ENCODE measurements at places on chromosomes 11 and 22.

GRCh38 chr11:40132912-40133311, 1326.5 kb downstream of the LRRC4C start:
- no peak for DNase-seq

DNA sequence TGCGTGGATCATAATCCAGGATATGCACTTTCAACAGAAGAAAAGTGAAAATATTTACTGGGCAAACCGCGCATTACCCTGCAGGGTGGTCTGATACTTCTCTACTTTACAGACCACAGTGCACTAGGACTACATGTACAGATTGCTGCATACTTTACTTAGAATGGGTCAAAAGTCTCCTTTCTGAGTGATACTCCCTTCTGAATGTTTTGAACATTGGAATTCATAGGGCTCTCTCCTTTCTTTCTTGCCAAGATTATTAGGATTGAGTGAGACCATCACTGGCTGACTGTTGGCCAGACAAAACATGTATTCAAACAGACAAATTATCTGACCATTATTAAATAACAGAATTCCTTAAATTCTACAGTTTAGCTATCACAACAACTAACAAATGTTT, 6.6 kb upstream of the FIBIN start:
- no peak for DNase-seq

DNA sequence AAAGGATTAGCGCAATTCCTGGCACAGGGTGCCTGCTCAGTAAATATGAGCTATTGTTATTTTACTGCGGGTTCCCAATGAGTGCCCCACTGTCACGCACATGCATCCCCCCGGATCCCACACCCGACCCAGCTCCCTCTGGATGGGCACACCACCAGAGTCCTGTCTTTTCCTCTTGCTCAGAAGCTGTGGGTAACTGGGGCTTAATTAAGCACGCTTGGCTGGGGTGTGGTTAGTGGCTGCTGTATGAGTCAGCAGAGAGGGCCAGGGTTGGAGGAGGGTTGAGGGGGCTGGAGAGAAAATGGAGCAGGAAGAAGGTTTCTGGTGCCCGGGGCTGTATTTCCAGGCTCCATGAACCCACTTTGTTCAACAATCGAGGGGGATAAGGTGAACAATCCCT, 30.3 kb upstream of the NECTIN1 start:
- no peak for DNase-seq

- DNase-seq: peak; percentile 25
Observed at GRCh38 chr22:20080776-20081654, 974 bp downstream of the DGCR8 start.

- no peak for DNase-seq
Observed at GRCh38 chr11:94117197-94117574, 11.5 kb upstream of the PANX1 start.

DNA sequence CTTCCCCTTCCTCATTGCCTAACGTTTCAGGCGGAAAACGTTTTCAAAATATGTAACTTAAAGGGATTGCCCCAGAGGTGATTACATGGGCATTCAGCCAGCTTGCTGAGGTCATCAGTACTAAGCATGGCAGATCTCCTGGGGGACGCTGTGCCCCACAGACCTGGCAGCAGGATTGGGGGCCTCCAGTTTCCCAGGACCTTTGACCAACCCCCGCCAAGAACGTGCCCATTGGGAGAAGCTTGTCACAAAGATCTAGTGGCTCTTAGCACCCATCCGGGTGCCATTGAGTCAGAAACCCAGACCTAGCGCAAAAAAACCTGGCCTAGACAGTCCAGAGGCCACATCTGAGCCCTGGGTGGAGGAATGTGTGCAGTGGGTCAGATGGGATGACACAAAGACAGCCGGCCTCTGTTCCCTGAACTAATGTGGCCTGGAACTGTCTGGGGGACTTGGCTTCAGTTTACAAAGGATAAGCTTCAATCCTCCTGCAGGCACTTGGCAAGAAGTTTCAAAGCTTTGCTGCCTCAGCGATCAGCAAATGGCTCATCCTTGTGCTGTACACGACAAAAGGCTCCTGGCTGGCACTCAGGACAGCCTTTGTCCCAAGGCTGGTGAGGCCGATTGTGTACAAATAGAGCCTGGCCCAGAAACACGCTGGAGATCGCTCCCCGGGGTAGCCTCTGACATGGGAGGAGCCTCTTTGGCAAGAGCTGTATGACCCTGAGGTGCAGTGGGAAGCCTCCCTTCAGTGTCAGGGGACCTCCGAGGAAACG, 9.5 kb downstream of the C1QTNF6 start:
- peak; percentile 47 for DNase-seq

DNA sequence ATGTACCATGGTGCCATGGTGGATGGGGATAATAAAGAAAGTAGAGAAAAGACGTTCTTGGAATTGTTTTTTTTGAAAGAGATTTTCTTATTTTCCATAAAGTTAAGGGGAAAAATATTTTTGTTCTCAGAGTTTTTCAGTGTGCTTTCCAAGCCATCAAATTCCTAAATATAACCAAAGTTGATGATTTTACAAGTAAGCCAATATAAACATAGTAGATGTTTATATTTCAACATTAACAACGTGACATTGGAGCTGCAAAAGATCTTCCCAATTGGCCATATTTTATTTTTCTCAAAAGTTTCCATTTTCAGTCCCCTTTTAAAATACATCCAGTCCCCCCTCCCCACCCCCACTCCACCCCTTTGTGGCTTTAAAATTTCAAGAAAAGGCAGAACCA, 80.9 kb upstream of the PICALM start:
- DNase-seq: no peak

DNA sequence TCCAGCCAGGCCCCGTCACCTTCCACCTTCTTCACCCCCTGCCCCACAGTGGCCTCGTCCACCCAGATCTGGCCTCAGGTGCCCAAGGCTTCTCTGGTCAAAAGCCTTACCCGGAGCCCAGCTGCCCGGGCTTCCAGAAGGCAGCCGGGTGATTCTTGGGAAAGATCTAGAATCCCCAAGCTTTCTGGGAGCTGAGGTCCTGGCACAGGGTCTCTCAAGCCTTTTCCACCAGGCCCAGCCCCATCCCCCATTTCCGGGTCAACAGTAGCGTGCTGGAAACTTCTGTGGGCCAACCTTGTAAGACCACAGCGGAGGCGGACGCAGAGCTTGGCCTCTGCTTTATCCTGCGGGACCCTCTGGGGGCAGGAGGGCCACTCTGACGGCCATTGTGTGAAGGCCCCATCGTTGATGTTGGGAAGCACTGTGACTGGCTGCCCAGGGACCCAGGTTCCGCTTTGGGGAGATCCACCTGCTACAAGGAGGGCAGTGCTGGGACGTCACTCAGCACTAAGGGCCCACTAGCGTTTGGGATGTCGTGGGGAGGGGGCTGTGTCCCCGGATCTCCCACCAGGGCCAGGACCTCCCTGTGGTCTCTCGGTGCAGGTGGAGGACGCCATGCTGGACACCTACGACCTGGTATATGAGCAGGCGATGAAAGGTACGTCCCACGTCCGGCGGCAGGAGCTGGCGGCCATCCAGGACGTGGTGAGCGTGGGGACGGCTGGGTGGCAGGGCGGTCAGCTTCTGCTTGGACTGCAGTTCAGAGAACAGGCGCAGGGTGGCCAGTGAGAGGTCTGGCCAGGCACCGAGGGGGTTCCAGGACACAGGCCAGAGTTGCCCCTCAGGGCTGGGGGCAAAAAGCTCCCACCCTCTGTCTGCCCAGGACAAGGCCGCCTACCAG, 11.5 kb downstream of the TSPAN32 start:
- DNase-seq: no peak

GRCh38 chr11:15236559-15236958, 121.8 kb downstream of the INSC start:
- DNase-seq: no peak

- DNase-seq: no peak
Observed at GRCh38 chr22:25388866-25389540, 169.6 kb downstream of the CRYBB2 start.

DNA sequence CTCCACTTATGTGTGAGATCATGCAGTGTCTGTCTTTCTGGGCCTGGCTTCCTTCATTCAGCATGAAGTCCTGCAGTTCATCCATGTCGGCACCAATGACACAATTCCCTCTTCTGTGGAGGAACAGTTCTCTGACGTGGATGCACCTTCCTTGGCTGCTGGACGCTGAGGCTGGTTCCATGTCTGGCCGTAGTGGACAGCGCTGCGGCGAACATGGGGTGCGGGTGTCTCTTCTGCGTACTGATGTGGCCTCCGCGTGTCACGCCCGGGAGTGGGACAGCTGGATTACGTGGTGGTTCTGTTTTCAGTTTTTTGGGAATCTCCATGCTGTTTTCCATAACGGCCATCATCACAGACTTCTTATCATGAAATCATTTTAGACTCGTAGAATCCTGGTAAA, 16.9 kb upstream of the MUC2 start:
- no peak for DNase-seq

DNA sequence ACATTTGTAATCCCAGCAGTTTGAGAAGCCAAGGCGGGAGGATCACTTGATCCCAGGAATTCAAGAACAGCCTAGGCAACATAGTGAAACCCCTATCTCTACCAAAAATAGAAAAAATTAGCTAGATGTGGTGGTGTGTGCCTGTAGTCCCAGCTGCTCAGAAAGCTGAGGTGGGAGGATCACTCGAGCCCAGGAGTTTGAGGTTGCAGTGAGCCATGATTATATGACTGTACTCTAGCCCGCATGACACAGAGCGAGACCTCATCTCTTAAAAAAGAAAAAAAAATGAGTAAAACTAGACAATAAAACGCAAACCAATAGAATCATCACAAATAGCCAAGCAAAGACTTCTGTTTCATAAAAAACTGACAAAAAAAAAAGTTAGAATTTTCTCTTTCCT, 21.8 kb downstream of the NUCB2 start:
- DNase-seq: no peak

GRCh38 chr11:126585774-126586491, 230.4 kb downstream of the ST3GAL4 start:
- DNase-seq: peak; percentile 5

GRCh38 chr22:50010676-50011446, 1.7 kb downstream of the IL17REL start:
- DNase-seq: no peak

GRCh38 chr11:28969832-28970231, 861.6 kb downstream of the METTL15 start:
- DNase-seq: no peak

DNA sequence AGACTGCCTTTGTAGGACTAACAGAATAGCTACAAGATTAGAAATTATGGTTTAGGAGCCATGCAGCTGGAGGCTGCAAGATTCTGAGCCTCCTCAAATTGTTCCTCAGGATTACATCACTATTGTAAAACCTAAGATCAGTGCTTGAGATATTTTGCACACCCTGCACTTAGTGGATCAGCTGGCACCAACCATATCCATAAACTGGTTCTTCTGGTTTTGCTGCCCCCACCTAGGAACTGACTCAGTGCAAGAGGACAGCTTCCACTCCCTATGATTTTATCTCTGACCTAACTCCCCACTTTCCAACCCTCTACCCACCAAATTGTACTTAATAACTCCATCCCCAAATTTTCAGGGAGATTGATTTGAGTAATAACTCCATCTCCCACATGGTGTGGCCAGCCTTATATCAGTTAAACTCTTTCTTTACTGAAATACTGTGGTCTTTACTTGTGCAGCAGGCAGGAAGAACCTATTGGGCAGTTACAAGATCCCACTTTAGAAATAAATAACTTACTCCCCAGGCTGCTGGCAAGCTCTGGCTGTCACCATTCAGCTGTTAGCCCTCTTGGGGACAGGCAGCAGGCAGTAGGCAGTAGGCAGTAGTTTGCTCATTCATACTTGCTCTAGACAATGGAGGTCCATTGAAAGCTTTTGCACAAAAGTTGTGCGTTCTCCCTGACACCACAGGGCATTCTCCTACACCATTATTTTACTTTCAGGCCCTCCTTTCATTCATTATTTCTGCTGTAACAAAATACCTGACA, 119.0 kb downstream of the SLC17A6 start:
- DNase-seq: no peak

GRCh38 chr11:405323-405953, 9.4 kb downstream of the SIGIRR start:
- no peak for DNase-seq

DNA sequence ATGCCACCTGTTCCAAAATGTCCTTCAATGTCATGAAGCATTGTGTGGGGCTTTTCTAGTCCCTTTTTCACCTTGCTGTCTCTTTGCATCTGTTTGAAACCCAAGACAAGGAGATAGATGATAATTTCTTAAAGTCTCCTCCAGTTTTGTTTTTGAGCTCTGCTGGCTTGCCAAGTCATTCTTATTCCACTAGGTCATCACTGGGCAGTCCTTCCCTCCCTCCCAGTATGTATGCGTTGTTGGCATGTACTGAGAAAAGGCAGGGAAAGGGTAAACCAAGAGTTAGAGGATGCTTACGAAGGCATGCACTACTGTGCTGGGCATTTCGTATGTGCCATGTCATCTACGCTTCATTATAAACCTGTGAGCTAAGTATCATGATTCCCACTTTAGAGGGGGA, 78.6 kb downstream of the PARVA start:
- DNase-seq: no peak

GRCh38 chr11:2765491-2765890, 65.7 kb upstream of the KCNQ1OT1 start:
- DNase-seq: no peak

- DNase-seq: no peak
Observed at GRCh38 chr22:46355369-46355995, 20.0 kb downstream of the TRMU start.

DNA sequence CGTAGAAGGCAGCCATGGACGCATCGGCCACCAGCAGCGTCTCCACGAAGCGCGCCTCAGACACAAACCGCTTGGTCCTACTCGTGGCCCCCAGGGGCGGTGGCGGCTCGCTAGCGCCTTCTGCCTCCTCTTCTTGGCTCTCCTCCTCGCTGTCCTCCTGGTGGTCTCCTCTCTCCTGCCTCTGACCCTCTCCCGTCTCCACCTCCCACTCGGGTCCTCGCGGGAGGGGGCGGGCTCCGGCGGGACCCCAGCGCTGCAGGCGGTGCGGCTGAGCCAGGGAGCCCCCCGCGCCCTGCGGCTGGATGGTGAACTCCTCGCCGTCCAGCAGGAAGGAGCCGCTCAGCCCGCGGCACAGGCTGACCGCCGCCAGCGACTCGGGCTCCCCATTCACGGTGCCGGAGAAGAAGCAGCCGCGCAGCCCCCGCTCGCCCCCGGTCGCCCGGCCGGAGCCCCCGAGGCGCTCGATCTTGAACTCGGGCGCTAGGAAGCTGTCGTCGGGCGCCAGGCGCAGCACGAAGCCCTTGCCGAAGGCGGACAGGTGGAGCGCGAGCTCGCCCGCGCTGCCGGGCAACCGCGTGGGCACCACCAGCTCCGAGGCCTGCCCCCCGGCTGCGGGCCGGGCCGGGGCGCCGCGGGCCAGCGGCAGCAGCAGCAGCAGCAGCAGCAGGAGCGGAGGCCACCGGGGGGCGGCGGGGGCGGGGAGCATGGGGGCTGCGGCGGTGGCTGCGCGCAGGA, 661 bp downstream of the ADAMTS8 start:
- DNase-seq: no peak

GRCh38 chr11:116586392-116586791, 186.4 kb downstream of the BUD13 start:
- DNase-seq: no peak

- DNase-seq: no peak
Observed at GRCh38 chr11:126469311-126469710, 113.8 kb downstream of the ST3GAL4 start.

GRCh38 chr11:133228471-133229329, 303.6 kb downstream of the OPCML start:
- DNase-seq: no peak

GRCh38 chr11:129930296-129930695, 34.9 kb upstream of the NFRKB start:
- DNase-seq: peak; percentile 29

All from HL-60 (cell line).